NCI-H1092 (cell line): ENCODE measurements at places on chromosomes 7 and 10.

- DNase-seq: no peak
These were observed 10.6 kb downstream of the MMD2 start for GRCh38 chr7:4948402-4948801.

- no peak for DNase-seq
These were observed 537.5 kb downstream of the GPAM start for GRCh38 chr10:111646021-111646420.

GRCh38 chr7:80312139-80312661 is 177.6 kb downstream of the GNAI1 start:
- DNase-seq: peak; percentile 56

GRCh38 chr10:13074563-13075451 is 25.2 kb upstream of the OPTN start:
- DNase-seq: peak; percentile 6

GRCh38 chr7:4020086-4020485 is 662.0 kb upstream of the FOXK1 start:
- DNase-seq: no peak
